Activated T-helper 2 cell treated with anti-CD3 and anti-CD28 coated beads, Interferon-gamma antibody, Interleukin-2, Interleukin-4, amounts not matched to agents 10 μg/mL and 5 μg/mL and 100 μg/mL, durations not matched to agents 14 hours and 24 hours and 36 hours (primary cell): ENCODE measurements at places on chromosomes 16 and 17. TPM values are rescaled to one million over a fixed set of nuclear protein-coding genes. Genes with fewer than 3 reads are reported as not detected.

Gene DLG4
- 10.5 and 10.6 TPM in 2 replicates for total RNA-seq

Gene OTOA
- total RNA-seq, result 0.07 TPM in 1 of 2 replicates, not detected in the other

Gene RPAIN
- 61.0 and 63.1 TPM in 2 replicates for total RNA-seq

Gene SYT17
- 0.34 and 0.57 TPM in 2 replicates for total RNA-seq

Gene FNDC8
- total RNA-seq, result not detected in 2 replicates

Gene DYNLRB2
- not detected in 2 replicates for total RNA-seq

Gene KPNA2
- 247 and 255 TPM in 2 replicates for total RNA-seq

Gene MRPL10
- 52.2 and 54.1 TPM in 2 replicates for total RNA-seq
